Left ventricle myocardium superior (tissue), 1 donor: ENCODE measurements at places on chromosomes 3 and 15.

DNA sequence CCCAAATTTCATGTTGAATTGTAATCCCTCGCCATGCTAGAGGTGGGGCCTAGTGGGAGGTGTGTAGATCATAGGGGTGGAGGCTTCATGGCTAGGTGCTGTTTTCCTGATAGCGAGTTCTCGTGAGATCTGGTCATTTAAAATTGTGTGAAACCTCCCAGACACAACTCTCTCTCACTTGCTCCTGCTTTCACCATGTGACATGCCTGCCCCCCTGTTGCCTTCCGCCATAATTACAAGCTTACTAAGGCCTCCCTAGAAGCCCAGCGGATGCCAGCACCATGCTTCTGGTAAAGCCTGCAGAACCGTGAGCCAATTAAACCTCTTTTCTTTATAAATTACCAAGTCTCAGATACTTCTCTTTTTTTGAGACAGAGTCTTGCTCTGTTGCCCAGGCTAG, 36.0 kb downstream of the CCDC54 start:
- DNase-seq = no peak

GRCh38 chr3:79351699-79352098, 416.1 kb downstream of the ROBO1 start:
- no peak for DNase-seq

DNA sequence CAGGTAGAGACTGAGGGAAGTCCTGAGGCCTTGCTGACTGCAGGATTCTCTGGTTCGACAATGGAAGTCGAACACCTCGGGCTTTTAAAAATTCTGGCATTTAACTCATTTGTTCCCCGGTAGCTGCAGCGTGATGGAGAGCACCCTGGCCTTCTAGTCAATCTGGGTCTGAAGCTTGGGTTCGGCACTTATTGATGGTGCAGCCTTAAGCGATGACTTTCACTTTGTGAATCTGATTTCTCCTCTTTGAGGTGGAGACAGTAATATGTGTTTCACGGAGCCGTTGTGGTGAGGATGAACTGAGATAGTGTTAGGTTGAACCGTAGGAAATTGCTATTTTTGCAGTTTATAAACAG, 621 bp upstream of the PARP6 start:
- DNase-seq = no peak

GRCh38 chr15:89332446-89332845, 2.2 kb downstream of the POLG start:
- no peak for DNase-seq

- DNase-seq = no peak
Observed at GRCh38 chr3:169244119-169244864, 419.2 kb downstream of the MECOM start.

GRCh38 chr15:68097029-68097428, 42.9 kb downstream of the PIAS1 start:
- no peak for DNase-seq

DNA sequence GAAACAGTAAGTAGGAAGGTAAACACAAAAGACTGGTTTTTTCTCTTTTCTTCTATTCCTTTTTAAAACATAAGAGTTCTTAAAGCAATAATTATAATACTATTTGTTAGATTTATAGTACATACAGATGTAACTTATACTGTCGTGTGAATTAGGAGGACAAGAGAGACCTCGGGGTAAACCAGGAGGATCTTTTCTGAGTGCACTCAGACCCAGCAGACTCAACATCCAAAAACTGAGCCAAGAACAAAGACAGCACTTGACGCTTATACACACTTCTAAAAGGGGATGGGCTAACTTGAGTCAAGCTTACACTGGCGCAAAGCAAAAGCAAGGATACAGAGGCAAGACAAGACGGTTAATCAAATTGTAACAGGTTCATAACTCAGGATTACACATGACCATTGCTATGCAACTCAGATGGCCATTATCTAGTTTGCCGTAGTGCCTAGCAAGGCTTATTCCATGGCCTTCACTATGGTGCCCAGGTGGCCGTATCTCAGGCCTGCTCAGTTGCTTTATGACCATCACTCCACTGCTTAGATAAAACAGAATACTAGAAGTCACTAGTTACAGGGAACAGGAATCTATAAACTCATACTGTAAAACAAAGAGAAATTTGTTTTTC, 18.6 kb downstream of the MTHFS start:
- no peak for DNase-seq

GRCh38 chr3:197749601-197750395, at the start of gene FYTTD1:
Gene FYTTD1, plus strand, starts transcription at chr3:197749883. Its CDS starts 89 bp downstream, at chr3:197749972.
- DNase-seq = peak; percentile 98
